Kidney (tissue), 22 donors: ENCODE measurements at places on chromosomes 13 and 19. TPM values are rescaled to one million over a fixed set of nuclear protein-coding genes. Genes with fewer than 3 reads are reported as not detected.

The HAUS8 gene
- total RNA-seq = 6.9 TPM

The LILRB3 gene
- 10.0 TPM for total RNA-seq

The MEIOSIN gene
- not detected for total RNA-seq

The CLEC17A gene
- 0.76 TPM for total RNA-seq

DNA sequence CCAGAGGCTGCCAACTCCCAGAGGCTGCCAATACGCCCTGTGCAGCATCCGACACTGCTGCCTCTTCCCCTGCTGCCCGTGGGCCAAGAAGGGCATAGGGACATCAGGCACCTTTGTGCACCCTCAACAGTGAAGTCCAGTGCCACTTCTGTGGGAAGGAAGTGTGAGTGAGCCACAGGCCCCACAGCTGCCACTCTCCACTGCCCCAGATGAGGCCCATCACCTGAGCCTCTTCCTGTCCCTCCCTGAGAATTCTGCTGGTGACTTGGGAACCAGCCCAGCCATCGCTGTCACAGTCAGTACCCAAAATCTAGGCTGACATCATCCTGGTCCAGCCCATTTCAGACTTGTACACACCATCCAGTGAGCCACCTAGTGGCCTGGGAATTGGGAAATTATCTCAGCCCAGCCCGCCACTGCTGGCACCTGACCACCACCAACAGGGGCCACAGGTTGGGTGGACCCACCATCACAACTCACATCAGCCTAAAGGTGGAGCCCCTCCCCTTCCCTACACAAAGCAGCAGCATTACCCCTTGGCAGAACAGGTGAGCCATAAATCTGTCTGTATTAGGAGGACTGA lies 733.9 kb upstream of the KLHL1 start:
- DNase-seq = no peak
- no peaks in the 10 kb centered on the region for H3K4me1 ChIP-seq
- H3K36me3 ChIP-seq = no peaks in the 10 kb centered on the region
- no peaks in the 10 kb centered on the region for H3K27me3 ChIP-seq
- H3K27ac ChIP-seq = no peak overlapping the region

- H3K36me3 ChIP-seq = no peaks in the 10 kb centered on the region
Measured at GRCh38 chr19:29860492-29860891, 48.7 kb downstream of the CCNE1 start.

- H3K4me1 ChIP-seq = no peaks in the 10 kb centered on the region
- no peak overlapping the region for H3K4me3 ChIP-seq
- no peak for DNase-seq
- no peaks in the 10 kb centered on the region for H3K27me3 ChIP-seq
- no peaks in the 10 kb centered on the region for H3K36me3 ChIP-seq
Measured at GRCh38 chr13:41859565-41859964, 101.3 kb downstream of the VWA8 start.

- no peaks in the 10 kb centered on the region for H3K27me3 ChIP-seq
- no peaks in the 10 kb centered on the region for H3K36me3 ChIP-seq
- H3K4me3 ChIP-seq = no peak overlapping the region
Measured at GRCh38 chr19:23957660-23958281, 43.1 kb downstream of the ZNF726 start.

- H3K27ac ChIP-seq = no peak overlapping the region
- no peaks in the 10 kb centered on the region for H3K27me3 ChIP-seq
- H3K36me3 ChIP-seq = no peaks in the 10 kb centered on the region
- H3K4me1 ChIP-seq = no peaks in the 10 kb centered on the region
Measured at GRCh38 chr13:48576448-48577010, 43.6 kb upstream of the RCBTB2 start.
